ENCODE measurements at places on chromosomes 11 and 22.
A peak's percentile ranks its signal among the peaks of the same experiment; 100 is the strongest.

- DNase-seq, result no peak
Observed at GRCh38 chr11:26102325-26102724, 229.6 kb upstream of the ANO3 start.

GRCh38 chr11:7551571-7551970 is 37.8 kb downstream of the PPFIBP2 start:
- DNase-seq, result no peak

- no peak for DNase-seq
Observed at GRCh38 chr11:78533399-78533798, 41.3 kb downstream of the NARS2 start.

- DNase-seq, result no peak
Observed at GRCh38 chr11:134008634-134009071, 51.9 kb upstream of the IGSF9B start.

DNA sequence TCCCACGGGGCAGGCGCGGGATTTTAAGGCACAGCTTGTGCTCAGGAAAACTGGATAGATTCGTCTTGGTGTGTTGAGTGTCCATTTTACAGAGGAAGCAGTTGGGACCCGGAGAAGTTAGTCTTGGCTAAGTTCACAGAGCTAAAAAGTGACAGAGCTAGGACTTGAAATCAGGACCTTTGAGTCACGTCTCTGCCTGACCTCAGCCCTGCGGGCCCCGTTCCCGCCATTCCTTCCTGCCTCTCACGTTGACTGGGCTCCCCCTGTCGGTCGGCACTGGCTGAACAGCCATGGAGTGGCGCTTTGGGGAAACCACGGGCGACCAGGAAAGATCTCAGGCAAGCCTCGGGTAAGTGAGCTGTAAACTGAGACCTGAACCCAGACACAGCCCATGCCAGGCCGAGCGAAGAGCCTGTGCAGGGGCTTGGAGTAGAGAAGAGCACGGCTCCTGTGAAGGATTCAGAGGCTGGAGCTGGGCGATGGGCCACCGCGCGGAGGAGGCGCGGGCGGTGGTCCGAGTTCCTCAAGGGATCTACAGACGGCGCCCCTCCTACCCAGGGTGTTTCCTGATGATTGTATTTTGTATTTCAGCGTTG is 54.1 kb downstream of the WNT11 start:
- DNase-seq, result no peak

GRCh38 chr22:29581799-29582198 is 886 bp upstream of the NIPSNAP1 start:
- peak; percentile 8 for DNase-seq

DNA sequence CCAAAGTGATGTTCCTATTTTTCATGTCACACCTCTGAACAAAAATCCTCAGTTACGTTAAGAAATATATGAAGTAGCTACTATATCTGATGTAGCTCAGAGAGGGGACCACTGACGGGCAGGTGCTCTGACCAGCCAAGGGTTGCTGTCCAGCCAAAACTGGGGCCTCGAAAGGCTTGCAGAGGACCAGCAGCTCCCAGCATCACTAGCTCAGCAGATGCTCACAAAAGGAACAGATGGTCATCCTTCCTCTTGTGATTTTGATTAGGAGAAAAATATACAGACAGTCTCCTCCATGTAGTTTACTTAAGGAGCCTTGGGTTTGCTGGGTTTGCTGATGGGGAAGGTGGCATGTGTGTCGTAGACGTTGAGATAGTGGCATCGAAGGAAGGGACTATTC is 374.6 kb upstream of the B3GAT1 start:
- no peak for DNase-seq

DNA sequence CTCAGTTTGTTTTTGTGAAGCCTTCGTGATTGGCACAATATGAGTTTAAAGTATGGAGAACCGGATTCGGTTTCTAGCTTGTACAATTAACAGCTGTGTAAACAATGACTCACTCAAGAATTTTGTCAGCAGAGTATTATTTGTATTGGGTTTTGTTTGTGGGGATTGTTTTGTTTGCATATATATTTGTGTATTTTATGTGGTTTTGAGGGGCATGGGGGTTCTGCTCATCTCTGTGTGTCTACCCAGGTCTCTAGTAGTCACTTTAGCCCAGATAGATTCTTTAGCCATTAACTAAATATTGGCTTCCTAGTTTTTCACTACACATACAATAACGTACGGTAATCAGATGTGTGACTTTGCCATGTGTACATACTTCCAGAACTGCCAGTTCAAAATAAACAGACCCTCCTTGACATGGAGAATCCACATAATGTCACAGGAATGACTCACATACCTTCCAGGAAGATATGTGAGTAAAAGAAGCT is 7.5 kb upstream of the MS4A7 start:
- no peak for DNase-seq

- no peak for DNase-seq
Observed at GRCh38 chr11:19573666-19574065, 139.0 kb upstream of the NAV2 start.

DNA sequence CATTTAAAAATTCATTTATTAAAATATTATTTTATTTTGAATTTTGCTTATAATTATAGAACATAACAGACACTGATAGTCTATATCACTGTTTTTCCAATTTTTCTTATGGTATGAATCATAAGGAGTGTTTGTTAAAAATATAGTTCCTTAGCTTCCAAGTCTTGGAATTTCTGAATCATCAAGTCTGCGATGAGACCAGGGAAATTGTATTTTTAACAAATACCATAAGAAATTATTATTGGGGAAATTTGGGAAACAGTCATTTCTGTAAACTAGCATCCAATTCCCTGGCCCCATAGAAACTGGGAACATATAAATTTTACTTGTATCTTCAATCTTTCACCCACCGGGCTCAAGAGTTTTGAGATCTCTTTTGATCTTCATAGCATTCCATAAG is 38.0 kb upstream of the PICALM start:
- no peak for DNase-seq

DNA sequence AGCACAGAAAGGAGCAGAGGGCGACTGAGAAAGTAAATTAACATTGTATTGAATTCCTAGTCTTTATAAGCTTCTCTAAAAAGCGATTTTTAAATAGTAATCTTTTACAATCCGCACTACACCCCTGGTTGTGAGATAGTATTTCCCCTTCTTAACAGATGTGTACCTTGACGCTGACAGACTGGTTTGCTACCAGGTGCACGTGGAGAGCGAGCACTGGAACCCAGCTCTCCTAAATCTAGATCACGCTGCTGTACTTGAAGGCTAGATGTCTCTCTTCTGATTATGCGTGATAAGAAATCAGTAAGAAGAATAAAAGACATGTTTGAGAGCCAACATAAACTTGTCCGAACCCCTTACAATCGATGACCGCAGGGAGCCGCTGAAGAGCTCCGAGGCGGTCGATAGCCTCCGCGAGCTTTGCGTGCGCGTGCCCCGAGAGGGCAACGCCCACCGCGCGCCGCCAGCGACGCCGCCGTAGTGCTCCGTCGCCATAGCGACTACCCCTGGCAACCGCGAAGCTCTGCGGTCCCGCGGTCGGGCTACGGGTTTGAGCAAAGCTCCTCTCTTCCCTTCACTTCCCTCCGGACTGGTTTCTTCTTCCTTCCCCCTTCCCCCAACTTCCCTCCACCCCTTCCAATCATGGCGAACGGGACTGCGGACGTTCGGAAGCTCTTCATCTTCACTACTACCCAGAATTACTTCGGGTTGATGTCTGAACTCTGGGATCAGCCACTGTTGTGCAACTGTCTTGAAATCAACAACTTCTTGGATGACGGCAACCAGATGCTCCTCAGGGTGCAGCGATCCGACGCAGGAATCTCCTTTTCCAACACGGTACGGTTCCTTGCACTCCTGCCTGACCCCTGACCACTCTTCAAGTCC is at the start of gene DYNC2H1:
DYNC2H1 (plus strand) TSS at position 494 of the 885 bp plus-strand sequence; CDS start at position 643, 149 bp downstream.
- DNase-seq, result peak; percentile 32

GRCh38 chr11:89490981-89491690 is at the start of gene NOX4:
Gene NOX4, minus strand, starts transcription at chr11:89491375. Its CDS starts 129 bp downstream, at chr11:89491246.
- no peak for DNase-seq

DNA sequence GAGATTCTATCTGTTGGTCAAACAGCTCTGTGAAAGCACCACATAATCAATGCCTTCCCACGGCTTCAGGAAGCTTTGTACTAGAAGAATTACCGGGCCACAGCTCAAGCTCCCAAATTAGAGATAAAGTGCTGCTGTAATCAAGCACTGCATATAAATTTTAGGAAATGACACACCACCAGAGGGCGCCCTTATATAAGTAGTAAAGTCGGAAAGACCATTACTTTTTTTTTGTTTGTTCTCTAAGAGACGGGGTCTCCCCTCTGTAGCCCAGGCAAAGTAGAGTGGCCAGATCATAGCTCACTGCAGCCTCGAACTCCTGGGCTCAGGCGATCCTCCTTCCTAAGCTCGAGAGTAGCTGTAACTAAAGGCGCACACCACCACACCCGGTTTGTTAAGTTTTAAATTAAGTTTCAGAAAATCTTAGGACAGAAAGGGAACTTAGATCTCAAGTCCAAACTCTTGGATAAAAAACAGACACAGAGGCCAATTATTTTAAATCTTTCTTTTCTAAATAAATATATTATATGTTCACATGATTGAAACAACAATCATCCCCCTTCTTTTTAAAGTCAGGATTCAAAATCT is 32.6 kb downstream of the PRCP start:
- DNase-seq, result peak; percentile 31

- no peak for DNase-seq
Observed at GRCh38 chr11:114207096-114207495, 89.1 kb upstream of the NNMT start.

Measured in NCI-H1436 treated with DMSO at 0.1 percent for 48 hours (cell line).